ENCODE measurements at places on chromosomes 1 and 21.

DNA sequence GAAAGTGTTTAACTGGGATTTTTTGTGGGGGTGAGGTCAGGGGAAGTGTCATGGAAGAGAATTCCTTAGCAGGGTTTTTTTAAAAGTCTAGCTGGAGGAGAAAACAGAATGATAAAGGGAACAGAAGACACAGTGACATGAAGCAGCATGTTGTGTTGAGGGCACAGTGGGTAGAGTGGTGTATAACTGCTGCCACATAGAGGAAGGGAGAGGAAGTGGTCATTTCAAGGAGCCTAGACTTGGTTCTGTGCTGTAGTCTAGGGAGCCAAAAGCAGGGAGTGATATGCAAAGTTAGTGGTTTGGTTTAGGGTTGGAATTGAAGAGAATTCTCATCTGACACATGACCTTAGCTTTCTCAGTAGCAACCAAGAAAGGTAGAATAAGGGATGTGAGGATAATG lies 10.2 kb downstream of the EEIG2 start:
- no peak for DNase-seq

- DNase-seq: no peak
Measured at GRCh38 chr1:44720281-44720680, 10.7 kb downstream of the RNU5D-1 start.

DNA sequence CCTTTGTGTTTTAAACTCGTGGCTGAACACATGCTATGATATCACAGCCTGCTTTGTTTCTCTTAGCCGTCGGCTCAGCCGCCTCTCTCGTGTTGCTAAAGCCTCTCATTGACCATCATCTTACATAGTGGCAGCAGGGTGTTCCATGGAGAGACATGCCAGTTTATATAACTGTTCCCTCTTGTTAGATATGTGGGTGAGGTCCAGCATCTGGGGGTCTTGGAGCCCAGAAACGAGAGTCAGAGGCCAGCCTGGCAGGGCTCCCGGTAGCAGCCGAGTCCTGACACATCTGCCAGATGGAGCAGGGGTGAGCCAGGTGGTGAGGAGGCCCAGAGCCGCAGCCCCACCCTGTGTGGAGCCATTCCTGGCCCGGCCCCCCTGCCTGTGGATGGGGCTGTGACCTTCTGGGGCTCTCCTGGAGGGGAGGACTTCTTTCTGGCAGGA lies 11.9 kb downstream of the PODN start:
- no peak for DNase-seq

GRCh38 chr1:160124705-160125478 lies 9.3 kb downstream of the ATP1A2 start:
- DNase-seq: peak; percentile 33

- DNase-seq: no peak
Measured at GRCh38 chr1:173333581-173333980, 126.5 kb upstream of the TNFSF4 start.

DNA sequence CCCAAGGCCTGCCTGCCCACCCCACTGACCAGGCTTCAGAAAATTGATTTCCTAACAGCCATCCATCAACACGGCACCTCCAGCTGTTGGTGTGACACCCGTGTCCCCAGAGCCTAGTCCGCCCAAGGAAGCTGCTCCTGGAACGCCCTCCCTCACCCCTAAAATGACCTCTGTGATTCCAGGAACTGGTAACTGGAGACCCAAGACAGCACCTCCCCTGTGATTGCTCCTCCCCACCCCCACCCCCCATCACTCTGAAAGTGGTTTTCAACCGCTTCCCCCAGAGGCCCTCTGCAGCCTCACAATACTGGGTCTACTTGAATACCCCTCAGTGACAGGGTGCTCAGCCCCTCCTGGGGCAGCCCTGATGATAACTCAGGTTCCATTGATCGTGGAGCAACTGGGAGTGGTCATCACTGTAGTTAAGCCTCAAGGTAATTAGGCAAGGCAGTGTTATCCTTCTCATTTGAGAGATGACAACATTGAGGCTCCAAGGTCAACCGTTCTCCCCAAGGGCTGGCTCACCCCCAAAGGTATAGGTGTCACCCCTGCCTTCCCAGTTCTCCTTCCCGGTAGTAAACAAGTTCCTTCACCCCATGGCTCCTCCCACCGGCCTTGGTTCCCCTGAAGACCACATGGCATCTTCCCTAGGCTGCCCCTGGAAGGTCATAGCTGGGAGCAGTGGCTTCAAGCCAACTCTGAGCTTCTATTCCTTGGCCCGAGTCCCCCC lies 52.0 kb downstream of the TAS1R2 start:
- no peak for DNase-seq

- no peak for DNase-seq
Measured at GRCh38 chr1:209643285-209644020, 8.8 kb downstream of the LAMB3 start.

GRCh38 chr21:38853421-38853919 lies 47.7 kb downstream of the ETS2 start:
- peak; percentile 92 for DNase-seq

GRCh38 chr1:51552929-51553807 lies 34.1 kb upstream of the EPS15 start:
- DNase-seq: no peak

GRCh38 chr1:168454211-168454815 lies 89.5 kb downstream of the XCL2 start:
- no peak for DNase-seq

GRCh38 chr1:80418134-80418533 lies 1382.6 kb upstream of the ADGRL2 start:
- no peak for DNase-seq

GRCh38 chr21:22536509-22536908 lies 1538.3 kb downstream of the NCAM2 start:
- DNase-seq: peak; percentile 10

DNA sequence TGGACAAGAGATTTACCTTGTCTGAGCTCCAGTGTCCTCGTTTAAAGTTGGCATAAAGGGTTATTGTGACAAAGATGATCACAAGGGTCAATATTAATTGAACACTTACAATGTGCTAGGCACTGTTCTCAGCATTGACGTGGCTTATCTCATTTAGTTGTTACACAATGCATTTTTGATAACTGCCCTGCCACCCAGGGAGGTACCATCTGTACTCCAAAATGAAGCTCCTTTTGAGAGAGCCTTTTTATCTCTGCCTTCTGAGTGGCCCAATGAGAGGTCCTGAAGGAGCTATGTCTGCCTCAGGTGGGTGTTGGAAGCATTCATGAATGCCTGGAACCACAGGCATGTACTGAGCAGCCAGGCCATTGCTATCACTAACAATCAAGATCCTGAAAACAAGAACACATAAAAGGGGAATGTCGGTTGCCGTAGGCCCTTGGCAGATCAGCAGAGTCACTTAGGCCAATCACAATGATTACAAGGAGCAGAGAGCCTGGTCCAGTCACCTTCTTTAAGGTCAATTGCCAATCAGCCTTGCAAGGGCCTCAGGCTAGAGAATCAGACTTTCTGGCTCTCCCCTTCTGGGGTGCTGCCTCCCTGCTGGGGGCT lies 78.5 kb downstream of the NMNAT2 start:
- no peak for DNase-seq

DNA sequence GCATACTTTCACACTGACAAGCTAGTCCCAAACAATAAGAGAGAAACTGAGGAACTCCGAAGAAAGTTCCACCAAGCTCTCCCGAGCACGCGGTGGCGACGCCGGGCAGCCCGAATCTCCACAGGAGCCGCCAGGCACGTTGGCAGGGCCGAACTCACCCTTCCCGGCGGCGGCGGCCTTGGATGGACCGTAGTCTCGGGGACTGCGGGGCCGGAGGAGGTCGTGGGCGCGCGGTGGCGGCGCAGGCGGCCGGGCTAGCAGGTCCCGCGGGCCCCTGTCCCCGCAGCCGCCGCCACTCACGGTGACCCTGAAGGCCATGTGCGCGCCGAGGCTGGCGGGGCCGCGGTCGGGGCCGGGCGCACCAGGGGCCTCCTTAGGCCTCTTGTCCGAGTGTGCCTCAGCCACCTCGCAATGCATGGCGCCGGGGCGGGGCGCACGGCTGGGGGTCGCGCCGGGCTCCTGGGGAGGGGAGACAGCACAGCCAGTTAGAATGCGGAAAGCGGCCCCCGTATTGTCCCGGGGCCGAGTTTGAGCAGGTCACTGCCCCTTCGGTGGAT lies 1.2 kb downstream of the GLIS1 start:
- DNase-seq: no peak

DNA sequence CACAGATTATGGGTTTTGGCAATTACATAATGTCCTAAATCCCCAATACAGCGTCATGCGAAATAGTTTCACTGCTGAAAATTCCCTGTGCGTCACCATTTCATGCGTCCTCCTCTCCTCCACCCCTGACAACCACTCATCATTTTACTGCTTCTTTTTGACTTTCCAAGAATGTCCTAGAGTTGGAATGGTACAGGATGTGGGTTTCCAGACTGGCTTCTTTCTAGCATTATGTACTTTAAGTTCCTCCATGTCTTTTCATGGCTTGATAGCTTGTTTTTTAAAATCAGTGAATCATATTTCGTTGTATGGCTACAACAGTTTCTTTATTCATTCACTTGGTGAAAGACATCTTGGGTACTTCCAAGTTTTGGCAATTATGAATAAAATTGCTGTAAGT lies 7.4 kb downstream of the NBPF3 start:
- no peak for DNase-seq

DNA sequence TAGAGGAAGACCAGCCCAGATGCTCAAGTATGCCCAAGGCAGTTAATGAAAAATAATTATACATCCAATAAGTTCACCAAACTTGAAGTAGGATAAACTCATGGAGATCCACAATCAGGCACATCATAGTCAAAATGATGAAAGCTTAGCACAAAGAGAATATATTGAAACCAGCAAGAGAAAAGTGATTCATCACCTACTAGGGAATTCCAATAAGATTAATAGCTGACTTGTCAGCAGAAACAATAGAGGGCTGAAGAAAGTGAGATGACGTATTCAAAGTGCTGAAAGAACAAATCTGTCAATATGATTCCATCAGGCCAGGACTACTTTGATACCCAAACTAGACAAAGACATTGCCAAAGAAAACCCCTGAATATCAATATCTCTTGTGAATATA lies 251.7 kb upstream of the BEND5 start:
- DNase-seq: no peak

DNA sequence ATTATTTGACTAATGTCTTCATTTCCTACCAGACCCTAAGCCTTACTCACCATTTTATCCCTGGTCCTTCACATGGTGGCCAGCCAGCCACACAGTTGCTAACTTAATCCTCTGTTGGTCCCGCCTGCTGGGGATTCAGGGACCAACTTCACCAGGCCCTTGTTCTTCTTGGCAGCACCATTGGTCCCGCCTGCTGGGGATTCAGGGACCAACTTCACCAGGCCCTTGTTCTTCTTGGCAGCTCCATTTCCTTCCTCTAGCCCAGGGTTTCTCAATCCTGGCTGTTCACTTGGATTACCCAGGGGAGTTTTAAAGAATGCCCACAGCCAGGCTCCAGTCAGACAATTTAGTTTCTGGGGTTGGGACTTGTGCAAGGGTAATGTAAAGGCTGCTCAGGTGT lies 233.1 kb upstream of the CSF3R start:
- no peak for DNase-seq

GRCh38 chr21:44379991-44380865 lies 26.8 kb downstream of the TRPM2 start:
- no peak for DNase-seq

DNA sequence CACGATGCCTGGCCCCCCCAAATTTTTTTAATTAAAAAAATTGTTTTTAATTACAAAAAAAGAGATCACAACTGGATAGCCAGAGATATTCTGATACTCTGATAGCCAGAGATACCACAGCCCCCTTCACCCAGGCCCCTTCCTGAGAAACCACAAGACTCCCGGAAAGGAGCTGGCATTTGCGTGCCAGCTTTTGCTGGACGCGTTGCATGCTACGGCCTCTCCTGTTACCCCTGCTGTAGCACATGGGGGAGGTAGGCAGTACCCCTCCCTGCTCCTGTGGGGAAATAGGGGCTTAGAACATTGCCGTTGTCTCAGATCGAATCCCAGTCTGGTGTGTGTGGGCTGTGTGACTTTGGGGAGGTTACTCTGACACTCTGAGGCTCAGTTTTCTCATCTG lies 22.7 kb downstream of the MFAP2 start:
- no peak for DNase-seq

DNA sequence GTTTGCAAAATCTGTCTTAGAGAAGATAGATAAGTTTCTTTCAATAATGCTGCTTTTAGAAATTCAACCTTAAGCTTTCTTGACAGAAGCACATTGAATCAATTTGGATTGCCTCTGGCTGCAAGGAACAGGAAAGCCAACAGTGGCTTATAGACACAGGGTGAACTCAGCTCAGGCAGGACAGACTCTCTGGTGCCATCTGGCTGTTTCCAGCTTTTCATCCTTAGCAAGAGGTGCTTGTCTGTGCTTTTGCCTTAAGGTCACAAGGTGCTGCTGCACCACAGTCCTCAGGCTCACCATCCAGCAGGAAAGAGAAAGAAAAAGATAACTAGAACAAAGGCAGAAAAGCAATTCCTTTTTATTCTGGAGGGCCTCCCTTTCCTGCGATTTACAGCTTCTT lies 93.7 kb upstream of the ETS2 start:
- DNase-seq: peak; percentile 28

- no peak for DNase-seq
Measured at GRCh38 chr1:101605878-101606277, 369.1 kb downstream of the S1PR1 start.

All from kidney capillary endothelial cell (primary cell).